Left ventricle myocardium inferior (tissue), 1 donor: ENCODE measurements at places on chromosomes 6 and 20. TPM values are rescaled to one million over a fixed set of nuclear protein-coding genes. Genes with fewer than 3 reads are reported as not detected.

DNA sequence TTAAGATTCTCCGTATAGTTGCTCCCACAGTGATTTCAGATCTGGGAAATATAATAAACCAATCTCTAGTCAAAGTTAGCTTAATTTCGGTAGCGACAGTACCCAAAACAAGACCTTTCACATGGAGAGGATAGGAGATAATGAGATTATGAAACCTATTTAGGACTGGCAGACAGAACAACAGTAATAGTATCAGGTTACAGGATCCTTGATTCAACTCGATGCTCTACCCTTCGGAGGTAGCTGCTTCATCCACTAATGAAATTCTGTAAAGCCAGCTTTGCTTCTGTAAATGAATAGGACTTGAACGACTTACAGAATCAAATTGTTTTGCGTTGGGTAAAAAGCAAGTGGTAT lies 534 bp upstream of the AKIRIN2 start:
- peak overlapping the region; percentile 99 for H3K27ac ChIP-seq
- peak overlapping the region; percentile 83 for H3K4me3 ChIP-seq
- no peaks in the 10 kb centered on the region for H3K27me3 ChIP-seq
- peaks cover 49% of the 10 kb centered on the region for H3K4me1 ChIP-seq
- no peaks in the 10 kb centered on the region for H3K36me3 ChIP-seq

- no peaks in the 10 kb centered on the region for H3K36me3 ChIP-seq
- no peak for DNase-seq
- no peaks in the 10 kb centered on the region for H3K27me3 ChIP-seq
- H3K4me3 ChIP-seq = no peak overlapping the region
- peaks cover 8% of the 10 kb centered on the region for H3K4me1 ChIP-seq
- no peak overlapping the region for H3K27ac ChIP-seq
Observed at GRCh38 chr6:22056398-22056797, 240.4 kb downstream of the PRL start.

DNA sequence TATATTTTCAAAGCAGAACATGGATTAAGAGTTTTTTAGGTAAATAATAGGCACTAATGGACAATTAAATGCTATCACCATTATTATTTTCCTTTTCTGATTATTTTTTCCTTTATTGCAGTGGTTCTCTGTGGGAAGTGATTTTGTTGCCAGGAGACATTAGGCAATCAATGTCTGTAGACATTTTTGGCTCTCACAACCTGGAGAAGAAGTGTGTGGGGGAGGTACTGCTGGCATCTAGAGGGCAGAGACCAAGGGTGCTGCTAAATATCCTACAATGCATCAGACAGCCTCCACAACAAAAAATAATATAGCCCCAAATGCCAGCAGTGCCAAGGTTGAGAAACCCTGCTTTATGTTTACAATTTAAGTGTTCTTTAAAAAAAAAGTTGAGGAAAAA lies 8.3 kb downstream of the IFNGR1 start:
- no peak for DNase-seq
- peak overlapping the region; percentile 99 for H3K27ac ChIP-seq
- H3K27me3 ChIP-seq = no peaks in the 10 kb centered on the region
- no peak overlapping the region for H3K4me3 ChIP-seq
- H3K4me1 ChIP-seq = peaks cover 98% of the 10 kb centered on the region

DNA sequence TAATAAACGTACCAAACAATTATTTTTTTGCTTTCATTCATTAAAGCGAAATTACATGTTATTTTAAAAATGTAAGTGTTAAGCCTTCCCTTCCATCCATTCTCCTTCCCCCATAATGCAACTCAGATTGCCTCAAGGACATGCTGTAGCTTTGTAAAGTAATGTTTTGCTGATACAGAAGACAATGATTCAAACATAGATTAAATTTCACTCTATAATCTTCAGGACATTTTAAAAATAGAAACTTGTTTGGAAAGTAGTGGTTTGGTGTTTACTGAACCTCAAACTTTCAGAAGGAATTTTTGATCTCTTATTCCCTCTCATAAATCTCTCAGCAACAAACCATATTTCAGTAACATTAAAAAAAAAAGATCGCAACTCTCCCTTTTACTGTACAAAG lies 350.9 kb upstream of the HSF2 start:
- DNase-seq = no peak
- H3K27ac ChIP-seq = no peak overlapping the region
- H3K36me3 ChIP-seq = no peaks in the 10 kb centered on the region
- H3K27me3 ChIP-seq = no peaks in the 10 kb centered on the region

GRCh38 chr6:112253498-112253840 lies 898 bp downstream of the LAMA4 start:
- H3K27me3 ChIP-seq = no peaks in the 10 kb centered on the region
- peak overlapping the region; percentile 98 for H3K27ac ChIP-seq
- no peaks in the 10 kb centered on the region for H3K36me3 ChIP-seq
- peaks cover 78% of the 10 kb centered on the region for H3K4me1 ChIP-seq
- H3K4me3 ChIP-seq = peak overlapping the region; percentile 88

GRCh38 chr6:80234908-80235307 lies 128.4 kb downstream of the BCKDHB start:
- peaks cover 11% of the 10 kb centered on the region for H3K4me1 ChIP-seq
- no peak overlapping the region for H3K27ac ChIP-seq
- no peaks in the 10 kb centered on the region for H3K36me3 ChIP-seq
- H3K27me3 ChIP-seq = no peaks in the 10 kb centered on the region
- no peak overlapping the region for H3K4me3 ChIP-seq

DNA sequence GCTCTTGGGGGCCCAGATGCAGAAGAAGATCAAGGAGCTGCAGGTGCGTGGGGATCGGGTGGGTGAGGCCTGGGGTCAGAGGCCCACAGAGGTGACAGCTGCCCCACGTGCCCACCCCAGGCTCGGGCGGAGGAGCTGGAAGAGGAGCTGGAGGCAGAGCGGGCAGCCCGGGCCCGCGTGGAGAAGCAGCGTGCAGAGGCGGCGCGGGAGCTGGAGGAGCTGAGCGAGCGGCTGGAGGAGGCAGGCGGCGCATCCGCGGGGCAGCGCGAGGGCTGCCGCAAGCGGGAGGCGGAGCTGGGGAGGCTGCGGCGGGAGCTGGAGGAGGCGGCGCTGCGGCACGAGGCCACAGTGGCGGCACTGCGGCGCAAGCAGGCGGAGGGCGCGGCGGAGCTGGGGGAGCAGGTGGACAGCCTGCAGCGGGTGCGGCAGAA lies 41.5 kb downstream of the MYH7B start:
- no peak for DNase-seq
- H3K27me3 ChIP-seq = no peaks in the 10 kb centered on the region
- H3K27ac ChIP-seq = peak overlapping the region; percentile 58
- H3K36me3 ChIP-seq = peaks cover 99% of the 10 kb centered on the region
- H3K4me1 ChIP-seq = peaks cover 51% of the 10 kb centered on the region
- H3K4me3 ChIP-seq = no peak overlapping the region

- H3K27me3 ChIP-seq = no peaks in the 10 kb centered on the region
- no peaks in the 10 kb centered on the region for H3K4me1 ChIP-seq
- H3K36me3 ChIP-seq = no peaks in the 10 kb centered on the region
- no peak overlapping the region for H3K27ac ChIP-seq
Observed at GRCh38 chr20:55471052-55472006, 534.0 kb downstream of the CBLN4 start.

DNA sequence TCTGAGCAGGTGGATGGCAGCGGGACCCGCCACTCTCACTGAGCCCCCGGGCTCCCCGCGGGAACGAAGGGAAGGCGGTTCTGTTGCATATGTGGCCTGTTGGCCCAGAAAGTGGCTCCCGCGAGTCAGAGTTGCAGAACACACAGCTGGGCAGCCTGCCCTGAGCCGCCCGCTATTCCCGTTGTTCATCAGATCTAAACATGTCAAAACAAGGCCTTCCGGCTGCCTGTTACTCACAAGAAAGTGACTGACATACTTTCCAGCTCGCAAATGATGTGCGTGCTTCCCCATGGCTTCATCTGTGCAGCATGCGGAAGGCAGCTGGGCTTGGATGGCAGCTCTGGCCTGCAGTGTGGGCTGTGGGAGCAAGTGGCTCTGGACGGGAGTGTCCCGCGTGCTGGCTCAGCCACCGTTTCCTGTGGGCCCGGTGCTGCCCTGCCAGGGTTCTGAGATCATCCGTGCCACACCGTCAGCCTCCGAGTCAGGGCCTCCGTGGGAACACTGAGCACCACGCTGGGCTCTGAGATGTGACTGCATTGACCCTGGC lies 227.3 kb downstream of the ERMARD start:
- H3K36me3 ChIP-seq = no peaks in the 10 kb centered on the region
- peaks cover 5% of the 10 kb centered on the region for H3K4me1 ChIP-seq
- peaks cover 33% of the 10 kb centered on the region for H3K27me3 ChIP-seq
- DNase-seq = no peak
- no peak overlapping the region for H3K27ac ChIP-seq
- H3K4me3 ChIP-seq = no peak overlapping the region

GRCh38 chr20:49909499-49910339 lies 5.6 kb downstream of the SPATA2 start:
- no peak for DNase-seq
- peak overlapping the region; percentile 44 for H3K4me3 ChIP-seq
- H3K4me1 ChIP-seq = peaks cover 85% of the 10 kb centered on the region
- peaks cover 33% of the 10 kb centered on the region for H3K36me3 ChIP-seq

DNA sequence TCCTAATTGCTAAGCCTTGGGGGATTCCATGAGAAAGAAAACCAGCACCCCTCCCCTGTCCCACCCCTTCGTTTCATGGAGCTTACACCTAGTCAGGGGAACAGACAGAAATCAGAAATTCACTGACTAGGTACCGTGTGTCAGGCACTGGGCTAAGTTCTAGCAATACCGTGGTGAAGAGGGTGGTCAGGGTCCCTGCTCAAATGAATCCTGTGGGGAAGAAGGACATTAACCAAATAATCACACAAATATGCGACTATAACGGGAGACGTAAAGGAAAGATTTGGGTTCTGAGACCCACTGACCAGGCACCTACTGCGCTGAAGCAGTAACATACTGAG lies 65.1 kb upstream of the TOP1 start:
- no peaks in the 10 kb centered on the region for H3K27me3 ChIP-seq
- no peak overlapping the region for H3K27ac ChIP-seq
- H3K4me3 ChIP-seq = no peak overlapping the region
- peaks cover 4% of the 10 kb centered on the region for H3K4me1 ChIP-seq
- H3K36me3 ChIP-seq = no peaks in the 10 kb centered on the region

- no peak overlapping the region for H3K27ac ChIP-seq
- no peak overlapping the region for H3K4me3 ChIP-seq
- peaks cover 6% of the 10 kb centered on the region for H3K27me3 ChIP-seq
- no peaks in the 10 kb centered on the region for H3K4me1 ChIP-seq
- DNase-seq = no peak
- no peaks in the 10 kb centered on the region for H3K36me3 ChIP-seq
Observed at GRCh38 chr6:20312606-20313005, 89.1 kb upstream of the E2F3 start.

DNA sequence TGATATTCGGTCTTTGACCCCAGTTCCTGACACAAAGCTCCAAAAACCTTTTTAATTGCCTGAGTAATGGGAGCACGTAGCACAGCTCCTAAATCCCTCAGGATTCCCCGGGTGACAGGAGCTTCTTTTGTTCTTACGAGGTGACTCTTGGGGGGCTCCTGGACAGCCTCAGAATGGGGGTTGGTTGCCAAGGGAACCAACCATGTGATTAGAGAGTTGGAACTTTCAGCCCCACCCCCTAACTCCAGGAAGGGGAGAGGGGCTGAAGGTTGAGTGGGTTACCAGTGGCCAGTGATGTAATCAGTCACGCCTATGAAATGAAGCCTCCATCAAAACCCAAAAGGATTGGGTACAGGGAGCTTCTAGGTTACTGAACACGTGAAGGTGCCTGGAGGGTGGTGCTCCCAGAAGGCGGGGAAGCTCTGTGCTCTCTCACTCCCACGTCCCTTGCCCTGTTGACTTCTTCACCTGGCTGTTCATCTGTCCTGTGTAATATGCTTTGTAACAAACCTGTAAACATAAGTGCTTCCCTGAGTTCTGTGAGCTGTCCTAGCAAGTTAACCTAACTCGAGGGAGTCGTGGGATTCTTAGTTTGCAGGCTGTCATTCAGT lies 89.5 kb downstream of the CHMP4B start:
- H3K36me3 ChIP-seq = no peaks in the 10 kb centered on the region
- H3K27ac ChIP-seq = no peak overlapping the region
- H3K4me1 ChIP-seq = no peaks in the 10 kb centered on the region

- peaks cover 84% of the 10 kb centered on the region for H3K36me3 ChIP-seq
- no peaks in the 10 kb centered on the region for H3K27me3 ChIP-seq
- no peak for DNase-seq
- H3K27ac ChIP-seq = no peak overlapping the region
- H3K4me3 ChIP-seq = no peak overlapping the region
- peaks cover 8% of the 10 kb centered on the region for H3K4me1 ChIP-seq
Observed at GRCh38 chr6:17662585-17662984, 44.1 kb downstream of the NUP153 start.

- no peak overlapping the region for H3K4me3 ChIP-seq
- H3K27ac ChIP-seq = no peak overlapping the region
- H3K27me3 ChIP-seq = no peaks in the 10 kb centered on the region
- no peaks in the 10 kb centered on the region for H3K4me1 ChIP-seq
Observed at GRCh38 chr6:96465321-96465903, 56.2 kb upstream of the UFL1 start.

- DNase-seq = no peak
- no peaks in the 10 kb centered on the region for H3K4me1 ChIP-seq
- no peaks in the 10 kb centered on the region for H3K36me3 ChIP-seq
- no peak overlapping the region for H3K27ac ChIP-seq
Observed at GRCh38 chr6:41392246-41392645, 56.8 kb downstream of the NCR2 start.

DNA sequence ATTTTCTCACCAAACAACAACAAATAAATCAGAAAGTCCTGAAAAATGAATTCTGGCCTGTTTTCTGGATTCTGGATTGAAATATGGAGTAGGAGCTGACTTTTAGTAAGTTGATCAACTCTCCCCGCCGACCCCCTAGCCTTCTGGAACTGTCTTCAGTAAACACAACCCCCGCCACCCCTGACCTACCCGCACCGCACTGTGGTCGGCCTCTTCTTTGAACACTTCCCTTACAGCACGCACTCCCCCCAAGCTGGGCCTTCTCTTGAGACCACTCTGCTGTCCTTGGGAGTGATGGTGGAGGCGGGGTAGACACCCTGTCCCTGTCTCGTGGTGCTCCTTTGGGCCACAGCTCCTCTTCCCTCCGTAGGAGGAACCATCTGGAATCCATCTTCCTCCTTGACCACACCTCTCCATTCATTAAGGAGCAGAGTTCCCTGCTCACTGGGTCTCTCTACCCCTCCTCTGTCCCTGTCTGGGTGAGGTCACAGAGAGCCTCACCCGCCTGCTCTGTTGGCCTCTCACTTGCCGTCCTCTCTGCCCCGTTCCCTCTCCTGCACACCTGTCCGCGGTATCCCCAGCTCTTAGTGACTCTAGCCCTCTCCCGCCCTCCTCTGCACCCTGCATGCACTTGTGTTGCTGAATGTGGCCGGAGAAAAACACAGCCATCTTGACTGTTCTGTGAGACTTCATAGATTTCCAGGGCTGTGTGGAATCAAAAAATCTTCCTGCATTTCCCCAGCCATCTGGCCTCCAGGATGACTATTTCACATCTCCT lies 19.1 kb downstream of the SYNJ2 start:
- H3K4me3 ChIP-seq = no peak overlapping the region
- H3K36me3 ChIP-seq = no peaks in the 10 kb centered on the region
- peak; percentile 12 for DNase-seq
- H3K27me3 ChIP-seq = no peaks in the 10 kb centered on the region
- H3K4me1 ChIP-seq = peaks cover 70% of the 10 kb centered on the region

RAET1G gene
- 0.19 TPM for total RNA-seq

SLPI gene
- total RNA-seq = 1.8 TPM
